Prostate gland (tissue), 2 donors: ENCODE measurements at places on chromosomes 7 and 10. TPM values are rescaled to one million over a fixed set of nuclear protein-coding genes. Genes with fewer than 3 reads are reported as not detected.

- H3K27me3 ChIP-seq: no peaks in the 10 kb centered on the region
- no peak overlapping the region for H3K4me3 ChIP-seq
- no peaks in the 10 kb centered on the region for H3K4me1 ChIP-seq
- H3K27ac ChIP-seq: no peak overlapping the region
- DNase-seq: no peak
Observed at GRCh38 chr7:130345136-130345535, 520 bp downstream of the CPA5 start.

DNA sequence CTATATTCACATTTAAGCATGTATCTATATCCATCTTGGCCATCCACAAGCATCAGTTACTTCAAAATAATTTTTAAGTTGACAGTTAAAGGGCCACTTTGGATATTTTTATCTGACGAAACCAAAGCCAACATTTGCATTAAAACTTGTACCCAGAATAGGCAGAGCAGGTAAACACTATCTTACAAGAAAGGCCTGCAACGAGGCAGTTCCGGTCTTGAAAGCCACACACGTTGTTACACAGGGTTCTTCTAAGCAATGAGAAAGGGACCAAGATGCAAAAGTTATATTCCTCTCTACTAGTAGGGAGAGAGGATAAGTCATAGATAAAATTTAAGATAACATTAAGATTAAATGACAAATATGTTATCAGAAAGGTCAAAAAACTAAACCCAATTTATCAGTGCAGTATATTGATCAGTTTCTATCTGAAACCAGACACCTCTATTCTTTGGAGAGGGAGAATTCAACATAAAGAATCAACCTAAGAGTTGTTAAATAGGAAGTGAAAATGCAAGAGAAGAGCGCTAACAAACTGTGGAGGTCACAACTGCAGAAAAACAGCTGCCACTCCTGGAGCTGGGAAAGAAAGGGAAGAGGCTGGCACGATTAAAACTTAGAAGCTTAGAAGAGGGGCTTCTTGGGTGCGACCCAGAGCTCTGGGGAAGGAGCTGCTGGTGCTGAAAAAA is 701.3 kb downstream of the TNS3 start:
- H3K27me3 ChIP-seq: no peaks in the 10 kb centered on the region
- peaks cover 2% of the 10 kb centered on the region for H3K4me1 ChIP-seq
- no peaks in the 10 kb centered on the region for H3K36me3 ChIP-seq
- H3K4me3 ChIP-seq: no peak overlapping the region
- H3K27ac ChIP-seq: no peak overlapping the region
- DNase-seq: no peak

DNA sequence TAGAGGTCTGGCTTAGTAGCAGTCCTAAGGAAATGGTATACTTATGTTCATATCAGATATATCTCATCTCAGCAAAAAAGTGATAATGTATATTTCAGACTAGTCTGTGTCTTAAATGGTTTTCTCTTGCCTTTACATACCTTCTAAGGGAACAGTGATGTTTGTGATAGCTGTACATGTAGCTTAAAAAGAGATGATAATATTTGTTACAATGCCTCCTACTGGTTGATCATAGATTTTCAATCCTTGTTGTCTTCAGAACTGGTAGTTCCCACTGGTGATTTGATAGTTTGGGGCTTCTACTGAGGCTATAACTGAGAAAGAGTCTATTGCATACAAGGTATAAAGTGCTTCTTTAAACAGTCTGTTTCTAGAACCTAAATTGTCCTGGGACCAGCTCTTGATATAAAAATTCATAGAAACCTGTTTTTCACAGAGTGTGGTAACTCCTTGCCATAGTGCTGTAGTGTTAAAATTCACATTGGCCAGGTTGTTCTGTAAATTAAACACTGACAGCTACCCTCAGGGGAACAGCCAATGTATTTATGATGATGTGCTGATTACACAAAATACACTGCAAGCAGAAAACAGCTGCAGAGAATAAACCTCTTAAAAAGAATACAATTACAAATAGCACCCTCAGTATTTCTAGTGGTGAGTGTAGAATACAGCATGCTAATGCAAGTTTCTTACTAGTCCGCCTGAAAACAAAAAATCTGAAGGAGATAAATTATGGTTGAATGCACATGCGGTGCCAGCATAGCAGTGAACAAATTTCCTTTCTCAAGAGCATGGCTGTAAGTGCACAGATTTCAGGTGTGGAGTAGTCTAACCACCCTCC is 90.3 kb downstream of the BTRC start:
- no peaks in the 10 kb centered on the region for H3K36me3 ChIP-seq
- no peaks in the 10 kb centered on the region for H3K27me3 ChIP-seq
- no peak overlapping the region for H3K27ac ChIP-seq
- no peak for DNase-seq
- no peak overlapping the region for H3K4me3 ChIP-seq

DNA sequence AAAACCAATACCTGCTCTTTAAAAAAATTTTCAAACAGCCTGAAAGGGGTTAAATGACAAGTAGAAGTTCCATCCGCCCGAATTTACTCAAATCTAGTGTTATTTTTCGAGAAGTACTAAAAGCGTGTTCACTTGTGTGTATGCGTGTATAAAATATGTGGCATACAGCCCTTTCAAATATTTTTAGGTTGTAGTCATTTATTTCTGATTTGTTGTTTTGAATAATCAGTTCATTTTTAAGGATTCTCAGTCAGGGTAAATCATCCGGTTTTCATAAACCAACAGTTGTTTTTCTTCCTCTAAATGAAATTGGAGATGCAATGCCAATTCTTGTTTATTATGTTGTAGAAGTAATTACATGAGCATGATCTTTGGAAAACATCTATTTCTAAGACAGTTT is 6.9 kb upstream of the SUN1 start:
- no peaks in the 10 kb centered on the region for H3K27me3 ChIP-seq
- no peak overlapping the region for H3K27ac ChIP-seq
- no peak overlapping the region for H3K4me3 ChIP-seq
- peaks cover under 1% of the 10 kb centered on the region for H3K4me1 ChIP-seq

PRXL2A gene
- 101 TPM for total RNA-seq
